ENCODE measurements at places on chromosomes 12 and 14.

- DNase-seq, result no peak
Measured at GRCh38 chr14:89613260-89614008, 196.4 kb upstream of the FOXN3 start.

GRCh38 chr14:68394118-68394763 is 398.6 kb downstream of the ZFP36L1 start:
- no peak for DNase-seq

- DNase-seq, result no peak
Measured at GRCh38 chr12:96500693-96501092, 11.3 kb downstream of the CFAP54 start.

GRCh38 chr12:53952335-53952694 is 2.4 kb upstream of the HOXC12 start:
- no peak for DNase-seq

- no peak for DNase-seq
Measured at GRCh38 chr12:2124466-2125023, 71.8 kb downstream of the CACNA1C start.

DNA sequence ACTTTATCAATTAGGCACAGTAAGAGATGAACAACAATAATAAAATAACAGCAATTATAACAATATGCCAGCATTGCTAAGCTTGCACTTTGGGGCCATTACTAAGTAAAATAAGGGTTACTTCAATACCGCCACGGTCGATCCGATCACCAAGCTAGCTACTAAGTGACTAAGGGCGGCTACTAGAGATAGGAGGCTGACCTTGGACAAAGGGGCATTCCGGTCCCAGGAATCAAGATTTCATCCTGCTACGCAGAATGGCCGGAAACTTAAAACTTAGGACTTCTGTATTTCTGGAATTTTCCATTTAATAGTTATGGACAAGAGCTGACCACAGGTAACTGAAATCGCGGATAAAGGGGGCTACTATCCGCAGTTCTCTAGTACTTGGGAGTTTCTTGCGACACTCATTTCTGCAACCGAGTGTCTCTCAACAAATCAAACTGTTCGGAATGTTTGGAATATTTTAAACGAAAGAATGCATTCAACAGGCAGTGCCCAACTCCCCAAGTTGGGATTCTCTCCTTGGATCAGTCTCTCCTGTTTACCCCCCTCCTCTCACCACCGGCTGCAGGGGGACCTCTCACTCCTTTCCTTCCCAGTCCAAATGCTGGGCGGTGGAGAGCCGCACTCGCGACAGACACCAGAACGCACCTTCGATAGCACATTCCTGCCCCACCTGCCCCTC is 650 bp downstream of the HEBP1 start:
- no peak for DNase-seq

- DNase-seq, result peak; percentile 51
Measured at GRCh38 chr12:56935752-56936151, 1.5 kb upstream of the SDR9C7 start.

- no peak for DNase-seq
Measured at GRCh38 chr12:3113671-3114325, 36.6 kb downstream of the TSPAN9 start.

DNA sequence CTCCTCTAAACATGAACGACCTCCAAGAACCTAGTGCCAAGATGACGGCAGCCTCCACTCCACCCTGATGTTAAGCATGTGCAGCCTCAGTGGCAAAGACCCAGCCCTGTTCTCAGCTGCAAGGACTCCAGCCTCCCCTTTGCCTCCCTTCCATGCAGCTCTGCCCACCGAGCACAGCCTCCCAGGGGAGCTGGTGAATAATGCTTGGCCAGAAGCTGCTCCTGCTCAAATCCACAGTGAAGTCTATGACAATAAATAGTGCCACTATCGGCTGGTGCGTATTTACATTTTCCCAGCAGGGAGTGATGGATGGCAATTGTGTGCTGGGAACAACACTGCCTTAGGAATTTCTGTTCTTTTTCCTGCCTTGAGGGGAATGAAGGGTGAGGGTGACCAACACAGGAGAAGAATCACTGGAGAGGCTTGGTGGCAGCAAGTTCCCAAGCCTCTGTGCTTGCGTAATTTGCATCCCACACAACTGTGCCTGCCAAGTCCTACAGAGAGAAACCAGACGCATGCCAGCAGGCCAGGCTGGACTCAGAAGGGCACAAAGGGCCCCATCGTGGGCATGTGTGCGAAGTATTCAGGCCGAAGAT is 29.9 kb upstream of the TC2N start:
- no peak for DNase-seq

DNA sequence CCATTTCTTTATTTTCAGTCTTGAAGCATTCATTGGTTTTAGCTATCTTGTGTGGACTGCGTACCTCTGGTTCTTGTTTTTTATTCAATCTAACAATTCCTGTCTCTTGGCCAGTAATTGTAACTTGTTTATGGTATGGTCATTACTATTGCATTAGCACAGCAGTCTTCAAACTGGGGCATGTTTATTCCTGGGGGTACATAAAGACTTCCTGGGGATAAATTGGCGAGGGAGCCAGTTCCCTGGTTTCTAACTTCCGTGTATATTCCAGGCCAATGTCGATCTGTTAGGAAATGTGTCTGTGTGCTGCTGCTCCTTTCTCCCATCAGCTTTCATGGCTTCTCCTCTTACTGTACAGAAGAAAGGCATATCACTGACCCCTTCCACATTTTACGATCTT is 13.7 kb upstream of the EVL start:
- DNase-seq, result no peak

- DNase-seq, result no peak
Measured at GRCh38 chr14:78764240-78764639, 594.1 kb downstream of the NRXN3 start.

DNA sequence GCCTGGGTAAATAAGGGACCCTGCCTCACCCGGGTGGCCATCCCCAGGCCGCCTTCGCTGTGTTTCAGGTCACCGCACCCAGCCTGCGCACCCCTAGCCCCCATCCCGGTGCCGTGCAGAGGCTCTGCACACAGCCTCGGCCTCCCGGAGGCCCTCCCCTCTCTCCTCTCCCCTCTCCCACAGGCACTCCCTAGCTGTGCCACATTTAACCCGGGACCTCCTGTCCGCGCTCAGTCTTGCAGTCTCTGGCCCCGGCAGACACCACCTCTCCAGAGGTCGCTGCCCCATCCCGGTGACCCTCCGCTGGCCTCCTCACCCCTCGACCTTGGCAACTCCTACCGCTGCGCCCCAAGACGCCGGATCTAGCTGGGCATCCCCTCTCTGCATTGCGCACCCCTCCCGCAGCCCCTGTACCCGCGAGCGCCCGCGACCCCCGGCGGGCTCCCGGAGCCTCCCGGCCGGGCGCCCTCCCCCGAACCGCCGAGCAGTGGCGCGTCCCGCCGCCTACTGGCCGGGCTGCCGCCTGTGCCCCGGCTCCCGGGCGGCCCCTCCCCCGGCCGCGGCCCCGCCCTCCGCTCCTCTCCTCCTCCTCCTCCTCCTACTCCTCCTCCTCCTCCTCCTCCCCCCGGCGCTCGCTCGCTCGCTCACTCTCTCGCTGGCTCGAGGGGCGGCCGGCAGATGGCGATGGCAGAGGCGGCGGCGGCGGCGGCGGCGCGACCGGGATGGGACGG is 120.7 kb downstream of the AACS start:
- DNase-seq, result peak; percentile 69

GRCh38 chr12:8561011-8561410 is 20.3 kb upstream of the CLEC4E start:
- no peak for DNase-seq

DNA sequence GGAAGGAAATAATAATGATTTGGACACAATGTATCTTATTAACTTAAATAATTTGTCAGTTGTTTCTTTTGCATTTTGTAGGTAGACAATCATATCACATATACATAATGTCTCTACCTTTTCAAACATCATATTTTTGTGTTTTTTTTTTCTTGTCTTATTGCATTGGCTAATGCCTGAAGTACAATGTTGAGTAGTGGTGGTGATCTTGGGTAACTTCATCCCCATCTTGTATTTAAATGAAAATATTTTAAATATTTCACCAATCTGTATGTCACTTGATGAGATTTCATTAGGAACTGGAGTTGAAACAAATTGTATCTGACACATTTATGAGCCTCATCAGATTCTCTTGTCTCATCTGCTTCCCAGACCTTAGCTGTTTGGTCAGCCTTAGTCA is 109.7 kb upstream of the LHX5 start:
- no peak for DNase-seq

DNA sequence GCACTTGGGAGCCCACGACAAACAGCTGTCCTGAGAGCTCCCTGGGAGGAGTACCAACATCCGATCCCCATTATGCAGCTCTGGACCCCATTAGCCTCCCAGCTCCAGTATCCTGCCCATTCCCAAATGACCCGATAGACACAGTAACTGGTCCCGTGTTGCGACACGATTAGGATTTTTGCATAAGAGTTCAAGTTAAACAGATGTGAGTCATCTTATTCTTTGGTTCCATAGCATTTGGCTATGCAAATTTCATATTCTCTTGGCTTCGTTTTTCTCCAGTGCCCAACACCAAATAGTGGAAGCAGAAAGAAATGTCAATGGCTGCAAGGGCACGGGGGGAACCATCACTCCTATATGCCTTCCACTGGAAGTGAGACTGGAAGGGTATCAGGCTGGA is 43.0 kb upstream of the LRRC10 start:
- DNase-seq, result no peak

DNA sequence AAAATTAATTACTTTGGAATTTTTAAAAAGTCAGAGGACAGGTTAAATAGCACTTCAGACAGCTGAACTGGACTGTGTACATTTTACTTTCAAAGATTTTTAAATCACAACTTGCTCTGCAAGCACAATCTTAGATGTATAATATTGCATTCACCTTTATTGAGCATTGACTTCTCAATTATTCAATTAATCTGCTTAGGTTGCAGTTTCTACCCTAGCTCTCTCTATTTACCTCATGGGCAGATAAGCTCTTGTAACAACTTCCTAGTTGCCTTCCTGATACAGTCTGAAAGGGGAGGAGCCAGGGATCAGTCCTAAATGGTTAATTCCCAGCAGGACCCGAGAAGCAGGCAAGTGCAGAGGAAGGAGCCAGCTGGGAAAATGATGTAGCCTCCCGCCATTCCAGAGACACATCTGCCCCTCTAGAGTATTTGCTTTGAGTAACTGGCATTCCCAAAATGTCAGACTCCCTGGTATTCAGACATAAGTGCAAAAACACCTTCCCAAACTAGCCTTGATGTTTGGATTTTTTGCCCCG is 302.8 kb downstream of the GALC start:
- no peak for DNase-seq

DNA sequence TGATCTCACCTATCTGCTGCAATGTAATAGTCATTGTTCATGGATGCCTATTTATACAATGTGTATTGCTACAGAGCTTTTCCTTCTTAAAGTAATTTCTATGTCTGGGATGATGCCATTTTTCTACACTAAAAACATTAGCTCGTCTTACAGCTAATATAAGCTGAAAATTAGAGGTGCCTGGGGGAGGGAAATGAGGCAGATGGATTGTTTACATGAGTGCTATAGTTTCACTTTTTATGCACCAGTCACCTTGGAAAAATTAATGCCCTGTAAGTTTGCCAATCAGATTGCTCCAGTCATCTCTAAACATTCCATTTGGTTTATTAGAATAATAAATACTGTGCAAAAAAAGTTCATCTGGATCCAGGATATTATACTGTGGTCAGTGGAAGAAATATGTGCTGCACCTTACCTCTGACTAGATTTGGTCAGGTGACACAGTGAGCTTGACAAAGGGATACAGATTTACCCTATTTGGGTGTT is 436.2 kb downstream of the RAD51B start:
- DNase-seq, result no peak

- no peak for DNase-seq
Measured at GRCh38 chr14:73241481-73242165, 4.3 kb downstream of the PAPLN start.

DNA sequence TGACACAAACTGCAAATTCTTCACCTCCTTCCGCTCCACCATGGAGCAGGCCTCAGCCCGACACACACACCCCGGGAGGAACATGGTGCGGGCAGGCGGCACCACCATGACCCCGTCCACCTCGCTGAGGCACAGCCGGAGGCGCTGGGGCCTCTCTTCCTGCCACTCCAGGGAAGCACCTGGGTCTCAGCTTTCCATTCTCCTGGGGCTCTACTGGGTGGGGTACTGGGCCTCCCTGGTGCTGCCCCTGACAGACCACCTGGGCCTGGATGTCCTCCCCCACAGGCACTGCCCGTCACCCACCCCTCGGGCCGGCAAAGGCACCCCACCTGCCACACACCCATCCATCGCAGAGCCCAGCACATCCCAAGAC is 9.9 kb downstream of the AKT1 start:
- DNase-seq, result no peak

DNA sequence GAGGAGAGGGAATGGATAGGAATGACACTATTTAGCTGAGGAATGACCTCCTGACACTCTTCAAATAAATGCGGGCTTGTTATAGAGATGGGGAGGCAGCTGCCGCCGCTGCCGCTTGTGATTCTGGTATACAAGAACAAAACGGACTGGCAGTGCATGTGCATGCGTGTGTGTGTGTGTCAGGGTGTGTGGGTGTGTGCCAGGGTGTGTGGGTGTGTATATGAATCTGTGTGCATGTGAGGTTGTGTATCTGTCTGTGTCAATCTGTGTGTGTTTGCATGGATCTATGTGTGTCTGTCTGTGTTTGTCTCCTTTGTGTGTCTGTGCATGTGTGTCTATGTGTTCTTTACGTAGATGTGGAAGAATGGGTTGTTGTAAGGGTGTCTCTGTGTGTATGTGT is 26.0 kb upstream of the LHX5 start:
- DNase-seq, result no peak

- no peak for DNase-seq
Measured at GRCh38 chr12:95505039-95505438, 31.1 kb downstream of the METAP2 start.

DNA sequence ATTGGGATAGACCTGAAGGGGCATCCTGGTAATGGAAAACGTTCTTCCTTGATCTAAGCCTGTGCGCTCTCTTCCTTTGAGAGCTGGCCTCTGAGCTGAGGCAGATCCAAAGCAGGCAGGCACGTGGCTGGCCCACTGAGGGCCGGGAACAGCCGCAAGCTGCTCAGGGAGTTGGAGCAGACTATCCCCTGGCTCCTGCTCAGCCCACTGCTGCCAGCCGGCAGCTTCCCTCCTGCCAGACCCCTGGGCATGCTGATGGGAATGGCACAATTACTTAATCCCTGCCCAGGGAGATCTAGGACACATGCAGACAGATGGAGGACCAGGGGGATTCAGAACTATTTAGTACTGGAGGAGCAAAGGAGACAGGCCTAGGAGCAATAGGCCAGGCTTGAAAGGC is 14.4 kb downstream of the NEUROD4 start:
- no peak for DNase-seq

Measured in activated CD8-positive, alpha-beta memory T cell treated with anti-CD3 and anti-CD28 coated beads, Interleukin-2, amount 50 U/mL, for 48 hours (primary cell).